ENCODE measurements at places on chromosomes 13 and 19. TPM values are rescaled to one million over a fixed set of nuclear protein-coding genes. Genes with fewer than 3 reads are reported as not detected.

DNA sequence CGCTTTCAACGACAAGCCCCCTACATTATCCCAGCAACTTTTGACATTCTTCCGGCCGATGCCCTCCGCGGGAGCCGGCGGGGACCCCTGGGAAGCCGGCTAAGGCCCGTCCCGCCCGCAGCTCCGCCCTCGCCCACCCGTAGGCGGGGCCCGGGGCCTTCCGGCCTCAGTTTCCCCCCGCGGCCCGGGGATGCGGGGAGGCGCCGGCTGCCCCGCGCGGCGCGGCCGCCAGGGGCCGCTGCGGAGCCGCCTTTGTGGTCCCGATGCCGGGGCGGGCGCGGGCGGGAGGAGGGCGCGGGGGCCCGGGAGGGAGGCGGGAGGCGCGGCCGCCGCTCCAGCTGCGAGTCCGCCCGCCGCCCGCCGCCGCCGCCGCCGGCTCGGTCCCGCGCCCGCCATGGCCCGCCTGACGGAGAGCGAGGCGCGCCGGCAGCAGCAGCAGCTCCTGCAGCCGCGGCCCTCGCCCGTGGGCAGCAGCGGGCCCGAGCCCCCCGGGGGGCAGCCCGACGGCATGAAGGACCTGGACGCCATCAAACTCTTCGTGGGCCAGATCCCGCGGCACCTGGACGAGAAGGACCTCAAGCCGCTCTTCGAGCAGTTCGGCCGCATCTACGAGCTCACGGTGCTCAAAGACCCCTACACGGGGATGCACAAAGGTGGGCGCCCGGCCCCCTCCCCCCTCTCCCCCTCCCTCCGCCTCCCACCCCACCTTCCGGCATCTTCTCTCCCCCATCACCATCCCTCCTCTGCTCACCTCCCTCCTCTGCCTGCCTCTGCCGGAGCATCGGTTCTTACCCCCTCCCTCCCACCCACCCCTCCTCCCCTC is at the start of gene CELF5:
Gene CELF5 (plus strand): TSS at position 316 of the 823 bp plus-strand sequence. CDS start 79 bp downstream, at position 395.
- no peak within 1 kb of the TSS for H3K27ac ChIP-seq
- no peaks in the 10 kb centered on the region for H3K36me3 ChIP-seq
- peak within 1 kb of the TSS; percentile 39 for H3K4me3 ChIP-seq
- H3K4me1 ChIP-seq = no peaks in the 10 kb centered on the region
- peak; percentile 57 for DNase-seq

GRCh38 chr19:28171983-28172382 is 1041.0 kb downstream of the UQCRFS1 start:
- H3K27me3 ChIP-seq = no peaks in the 10 kb centered on the region
- no peaks in the 10 kb centered on the region for H3K4me1 ChIP-seq
- no peak overlapping the region for H3K4me3 ChIP-seq
- no peak for DNase-seq

DNA sequence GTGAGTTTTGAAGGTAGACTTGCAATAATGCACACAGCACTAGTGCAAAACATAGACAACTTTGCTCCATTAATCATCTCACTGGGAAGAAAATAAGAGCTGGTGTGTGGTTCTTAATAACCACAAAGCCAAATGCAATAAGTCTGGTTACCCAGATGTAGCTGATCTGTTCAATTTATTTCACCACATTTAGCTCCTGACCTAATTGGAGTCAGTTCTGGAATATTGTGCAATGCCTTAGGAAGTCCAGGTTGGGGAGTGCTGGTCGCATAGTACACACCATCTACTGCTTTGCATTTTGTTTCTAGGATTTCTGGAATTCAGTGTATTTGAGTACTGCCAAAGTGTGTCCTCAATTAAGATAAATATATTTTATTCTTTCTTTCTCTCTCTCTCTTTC is 483.3 kb upstream of the SPRY2 start:
- H3K4me3 ChIP-seq = no peak overlapping the region
- no peaks in the 10 kb centered on the region for H3K4me1 ChIP-seq
- no peaks in the 10 kb centered on the region for H3K27me3 ChIP-seq
- H3K27ac ChIP-seq = no peak overlapping the region

ZNF99 gene
- total RNA-seq = not detected

RDH8 gene
- not detected for total RNA-seq

PDX1 gene
- not detected for total RNA-seq

LIM2 gene
- 1.0 TPM for total RNA-seq

DNA sequence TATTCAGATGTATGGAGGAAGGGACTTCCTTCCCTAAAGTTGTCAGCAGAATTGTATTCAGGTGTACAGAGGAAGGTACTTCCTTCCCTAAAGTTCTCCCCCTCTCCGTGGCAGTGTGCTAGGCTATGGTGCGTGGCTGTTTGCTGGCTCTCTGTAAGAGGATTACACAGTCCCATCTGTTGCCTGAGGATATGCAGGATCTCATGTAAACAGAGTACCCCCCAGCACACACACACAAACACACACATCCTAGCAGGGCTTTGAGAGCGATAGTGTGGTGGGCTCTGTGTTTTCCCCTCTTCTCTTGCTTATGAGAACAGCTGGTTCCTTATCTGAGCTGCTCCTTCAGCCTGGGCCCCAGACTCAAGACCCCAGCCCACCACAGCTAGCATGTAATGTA is 10.3 kb downstream of the NEK5 start:
- H3K27me3 ChIP-seq = peaks cover 14% of the 10 kb centered on the region
- no peaks in the 10 kb centered on the region for H3K4me1 ChIP-seq
- no peak for DNase-seq
- no peak overlapping the region for H3K27ac ChIP-seq
- H3K36me3 ChIP-seq = no peaks in the 10 kb centered on the region
- no peak overlapping the region for H3K4me3 ChIP-seq

DNA sequence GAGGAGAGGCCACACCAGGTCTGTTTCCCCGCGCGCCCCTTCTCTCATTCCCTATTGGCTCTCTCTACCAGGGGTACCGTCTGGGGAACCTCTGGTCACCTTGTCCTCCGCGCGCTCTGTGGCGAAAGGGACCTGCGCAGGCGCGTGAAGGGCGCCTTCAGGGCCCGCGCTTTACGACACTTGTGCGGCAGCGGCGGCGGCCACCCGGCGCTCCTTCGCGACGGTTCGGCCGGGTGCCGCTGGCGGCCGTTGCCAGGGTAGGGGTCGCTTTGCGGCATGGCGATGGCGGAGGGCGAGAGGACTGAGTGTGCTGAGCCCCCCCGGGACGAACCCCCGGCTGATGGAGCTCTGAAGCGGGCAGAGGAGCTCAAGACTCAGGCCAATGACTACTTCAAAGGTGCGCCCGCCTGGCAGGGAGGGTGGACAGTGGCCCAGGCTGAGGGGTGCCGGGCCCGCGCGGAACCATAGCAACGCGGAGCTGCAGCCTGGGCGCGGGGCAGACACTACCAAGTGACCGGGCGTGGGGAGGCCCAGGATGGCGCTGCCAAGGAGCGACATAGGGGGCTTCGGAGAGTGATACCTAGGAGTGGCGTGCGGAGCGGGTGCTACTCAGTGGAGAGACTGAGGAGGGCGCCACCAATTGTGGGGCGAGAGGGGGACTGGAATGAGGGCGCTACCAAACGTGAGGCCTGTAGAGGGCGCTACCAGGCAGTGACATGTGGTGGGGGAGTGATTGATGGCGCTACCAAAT is at the start of gene PPP5C:
Gene PPP5C (plus strand): TSS at position 267 of the 751 bp plus-strand sequence. CDS start 10 bp downstream, at position 277.
- peak; percentile 94 for DNase-seq
- H3K27ac ChIP-seq = peak within 1 kb of the TSS; percentile 88
- peak within 1 kb of the TSS; percentile 89 for H3K4me3 ChIP-seq
- peaks cover 3% of the 10 kb centered on the region for H3K36me3 ChIP-seq

- H3K27me3 ChIP-seq = peaks cover 16% of the 10 kb centered on the region
- H3K27ac ChIP-seq = peak overlapping the region; percentile 65
- H3K4me1 ChIP-seq = peaks cover 40% of the 10 kb centered on the region
- peak; percentile 32 for DNase-seq
- H3K36me3 ChIP-seq = peaks cover 5% of the 10 kb centered on the region
- peak overlapping the region; percentile 99 for H3K4me3 ChIP-seq
Measured at GRCh38 chr19:42325896-42326771, 699 bp downstream of the MEGF8 start.

DNA sequence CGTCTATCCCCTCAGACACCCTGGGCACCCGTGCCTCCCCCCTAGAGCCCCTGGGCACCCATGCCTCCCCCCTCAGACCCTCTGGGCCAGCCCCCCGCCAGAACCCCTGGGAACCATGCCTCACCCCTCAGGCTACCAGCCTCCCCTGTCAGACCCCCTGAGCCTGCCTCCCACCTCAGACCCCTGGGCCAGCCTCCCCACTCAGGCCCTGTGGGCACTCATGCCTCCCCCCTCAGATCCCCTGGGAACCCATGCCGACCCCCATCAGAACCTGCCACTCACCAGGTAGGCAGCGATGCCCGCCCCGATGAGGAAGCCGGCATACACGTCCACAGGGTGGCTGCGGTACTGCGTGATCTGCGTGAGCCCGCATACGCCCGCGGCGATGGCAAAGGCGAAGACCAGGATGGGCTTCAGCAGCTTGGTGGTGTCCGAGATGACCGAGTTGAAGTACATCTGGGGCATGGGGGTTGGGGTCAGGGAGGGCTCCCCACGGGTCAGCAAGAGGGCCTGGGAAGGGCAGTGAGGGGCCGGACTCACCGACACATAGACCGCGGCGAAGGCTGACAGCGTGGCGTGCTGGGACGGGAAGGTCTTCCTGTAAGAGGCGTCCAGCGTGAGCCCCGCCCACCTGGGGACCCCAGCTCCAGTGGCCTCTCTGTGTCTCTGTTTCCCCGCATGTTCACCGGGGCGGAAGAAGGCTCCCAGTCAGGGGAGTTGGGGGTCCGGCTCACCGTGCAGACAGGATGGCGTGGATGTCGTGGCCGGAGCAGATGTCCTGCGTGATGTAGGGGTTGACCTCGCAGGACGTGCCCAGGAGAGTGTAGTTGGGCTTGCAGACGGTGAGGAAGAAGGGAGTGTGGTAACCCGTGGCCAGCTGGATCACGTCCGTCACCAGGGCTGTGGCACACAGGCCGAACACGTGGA is 7.3 kb downstream of the PLPPR3 start:
- H3K27me3 ChIP-seq = no peaks in the 10 kb centered on the region
- H3K27ac ChIP-seq = no peak overlapping the region
- DNase-seq = no peak

DNA sequence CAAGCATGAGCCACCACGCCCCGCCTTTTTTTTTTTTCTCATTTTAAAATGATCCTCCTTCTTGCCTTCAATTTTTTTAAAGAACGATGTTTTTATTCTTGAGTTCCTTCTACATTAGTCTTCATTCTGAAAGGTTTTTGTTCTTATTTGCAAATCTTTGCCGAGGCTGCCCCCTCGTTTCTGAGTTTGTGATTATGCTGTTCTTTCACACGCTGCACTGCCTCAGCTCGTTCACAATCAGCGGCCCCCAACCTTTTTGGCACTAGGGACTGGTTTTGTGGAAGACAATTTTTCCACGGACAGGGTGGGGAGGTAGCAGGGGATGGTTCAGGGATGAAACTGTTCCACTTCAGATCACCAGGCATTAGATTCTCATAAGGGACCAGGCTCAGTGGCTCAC is 26.6 kb downstream of the ZNF787 start:
- DNase-seq = no peak
- peaks cover 10% of the 10 kb centered on the region for H3K4me1 ChIP-seq
- H3K36me3 ChIP-seq = no peaks in the 10 kb centered on the region
- no peak overlapping the region for H3K4me3 ChIP-seq

DNA sequence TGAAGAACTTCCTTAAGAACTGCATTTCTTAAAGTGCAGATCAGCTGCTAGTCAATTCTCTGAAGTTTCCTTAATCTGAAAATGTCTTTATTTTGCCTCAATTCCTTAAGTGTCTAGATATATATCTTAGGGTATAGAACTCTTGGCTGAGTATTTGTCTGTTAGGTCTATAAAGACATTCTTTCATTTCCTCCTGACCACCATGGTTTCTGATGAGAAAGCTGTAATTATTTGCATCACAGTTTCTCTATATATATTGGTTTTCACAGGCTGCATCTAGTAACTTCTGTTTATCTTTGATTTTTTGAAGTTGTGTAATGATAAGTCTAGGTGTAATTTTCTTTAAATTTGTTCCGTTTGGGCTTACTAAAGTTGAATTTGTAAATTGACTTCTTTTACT is 15.2 kb downstream of the NDFIP2 start:
- H3K4me1 ChIP-seq = peaks cover 99% of the 10 kb centered on the region
- peak overlapping the region; percentile 70 for H3K4me3 ChIP-seq
- H3K36me3 ChIP-seq = peaks cover 10% of the 10 kb centered on the region
- DNase-seq = no peak

DNA sequence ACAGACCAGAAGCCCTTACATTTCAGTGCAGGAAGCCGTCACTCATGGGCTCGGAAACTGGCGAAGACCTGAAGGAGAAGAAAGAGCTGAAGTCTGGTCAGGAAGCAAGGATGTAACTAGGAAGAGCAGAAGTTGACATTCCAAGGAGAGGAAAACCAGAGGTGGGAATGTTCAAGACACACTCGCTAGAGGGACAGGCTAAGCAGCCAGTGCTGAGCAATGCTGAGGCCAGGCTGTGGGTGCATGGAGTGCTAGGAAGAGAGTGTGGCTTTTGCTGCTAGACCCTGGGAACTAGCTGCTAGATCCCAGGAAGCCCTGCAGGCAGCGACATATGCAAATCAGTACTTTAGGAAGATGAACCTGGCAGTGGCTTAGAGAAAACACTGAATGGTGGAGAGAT is 12.1 kb upstream of the URAD start:
- no peak overlapping the region for H3K4me3 ChIP-seq
- no peak overlapping the region for H3K27ac ChIP-seq
- DNase-seq = no peak
- H3K4me1 ChIP-seq = no peaks in the 10 kb centered on the region

GRCh38 chr19:43738780-43739211 is 16.0 kb downstream of the SMG9 start:
- H3K4me3 ChIP-seq = no peak overlapping the region
- peak overlapping the region; percentile 21 for H3K27ac ChIP-seq
- H3K36me3 ChIP-seq = peaks cover 32% of the 10 kb centered on the region
- no peaks in the 10 kb centered on the region for H3K27me3 ChIP-seq
- peaks cover 5% of the 10 kb centered on the region for H3K4me1 ChIP-seq

DNA sequence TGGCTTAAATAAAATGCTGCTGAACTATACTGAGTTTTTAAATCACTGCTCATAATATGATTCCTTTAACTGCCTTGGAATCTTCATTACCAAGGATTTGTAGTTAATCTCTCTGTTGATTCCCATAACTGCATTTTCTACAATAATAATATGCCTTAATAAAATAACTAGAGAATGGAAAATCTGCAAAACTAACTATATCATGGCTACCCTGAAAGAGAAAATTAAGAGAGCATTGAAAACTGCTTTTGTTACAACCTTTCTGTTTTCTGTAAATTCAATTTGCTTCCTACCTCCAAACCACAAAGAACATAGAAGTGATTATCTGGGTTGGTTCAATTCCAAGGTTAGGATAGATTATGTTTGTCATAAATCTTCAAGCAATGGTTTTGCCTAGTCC is 202.8 kb upstream of the ATXN8OS start:
- no peaks in the 10 kb centered on the region for H3K36me3 ChIP-seq
- H3K27me3 ChIP-seq = no peaks in the 10 kb centered on the region
- no peaks in the 10 kb centered on the region for H3K4me1 ChIP-seq
- H3K27ac ChIP-seq = no peak overlapping the region

- no peak overlapping the region for H3K4me3 ChIP-seq
- H3K27me3 ChIP-seq = peaks cover 9% of the 10 kb centered on the region
- no peak overlapping the region for H3K27ac ChIP-seq
- no peaks in the 10 kb centered on the region for H3K36me3 ChIP-seq
- peak; percentile 45 for DNase-seq
- no peaks in the 10 kb centered on the region for H3K4me1 ChIP-seq
Measured at GRCh38 chr19:3243819-3244700, 19.6 kb downstream of the CELF5 start.

- DNase-seq = no peak
- H3K36me3 ChIP-seq = peaks cover 5% of the 10 kb centered on the region
- H3K4me3 ChIP-seq = no peak overlapping the region
- peaks cover 85% of the 10 kb centered on the region for H3K4me1 ChIP-seq
Measured at GRCh38 chr13:79389026-79389425, 17.0 kb downstream of the RBM26 start.

Measured in activated T-cell treated with anti-CD3 and anti-CD28 coated beads, Interleukin-2, amount 50 U/mL, for 72 hours (primary cell).